ENCODE measurements at places on chromosomes 4 and X. TPM values are rescaled to one million over a fixed set of nuclear protein-coding genes. Genes with fewer than 3 reads are reported as not detected.

DNA sequence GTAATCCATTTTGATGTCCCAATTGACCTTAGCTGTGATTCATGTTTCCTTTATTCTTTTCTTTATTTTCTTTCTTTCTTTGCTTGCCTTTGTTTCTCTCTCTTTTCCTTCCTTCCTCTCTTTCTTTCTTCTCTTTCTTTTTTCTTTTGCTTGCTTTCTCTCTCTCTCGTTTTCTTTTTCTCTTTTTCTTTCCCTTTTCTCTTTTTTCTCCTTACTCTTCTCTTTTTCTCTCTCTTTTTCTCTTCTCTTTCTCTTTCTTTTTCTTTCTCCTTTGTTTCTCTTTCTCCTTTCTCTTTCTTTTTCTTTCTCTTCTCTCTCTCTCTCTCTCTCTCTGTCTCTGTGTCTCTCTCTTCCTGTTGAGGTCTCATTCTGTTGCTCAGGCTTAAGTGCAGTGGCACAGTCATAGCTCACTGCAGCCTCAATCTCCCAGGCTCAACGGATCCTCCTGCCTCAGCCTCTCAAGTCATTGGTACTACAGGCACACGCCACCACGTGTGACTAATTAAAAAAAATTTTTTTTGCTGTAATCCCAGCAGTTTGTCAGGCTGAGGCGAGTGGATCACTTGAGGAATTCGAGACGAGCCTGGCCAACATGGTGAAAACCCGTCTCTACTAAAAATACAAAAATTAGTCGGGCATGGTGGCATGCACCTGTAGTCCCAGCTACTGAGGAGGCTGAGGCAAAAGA, 8.0 kb upstream of the DHRSX start:
- no peaks in the 10 kb centered on the region for H3K36me3 ChIP-seq
- DNase-seq = no peak
- H3K4me1 ChIP-seq = peaks cover 4% of the 10 kb centered on the region
- no peak overlapping the region for H3K4me3 ChIP-seq
- H3K27ac ChIP-seq = no peak overlapping the region
- H3K27me3 ChIP-seq = no peaks in the 10 kb centered on the region

DNA sequence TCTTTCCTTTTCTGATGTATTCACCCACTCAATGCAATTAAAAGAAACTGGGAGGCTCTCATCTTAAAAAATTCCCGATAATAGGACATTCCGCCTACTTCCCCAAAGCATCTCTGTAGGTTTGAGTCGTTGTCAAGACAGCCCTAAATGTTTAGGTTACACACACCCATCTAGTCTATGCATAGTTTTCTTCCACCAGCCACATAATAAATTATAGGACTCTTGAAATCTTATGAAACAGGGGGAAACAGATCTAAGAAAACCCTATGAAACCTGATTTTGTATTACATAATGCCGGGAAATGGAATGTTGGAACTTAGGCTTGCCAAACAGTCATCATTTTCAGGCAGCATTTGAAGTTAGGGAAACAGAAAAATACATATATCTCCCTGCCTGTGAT, 150.0 kb downstream of the PRKX start:
- H3K27ac ChIP-seq = no peak overlapping the region
- H3K36me3 ChIP-seq = no peaks in the 10 kb centered on the region
- no peak overlapping the region for H3K4me3 ChIP-seq
- H3K4me1 ChIP-seq = no peaks in the 10 kb centered on the region

DNA sequence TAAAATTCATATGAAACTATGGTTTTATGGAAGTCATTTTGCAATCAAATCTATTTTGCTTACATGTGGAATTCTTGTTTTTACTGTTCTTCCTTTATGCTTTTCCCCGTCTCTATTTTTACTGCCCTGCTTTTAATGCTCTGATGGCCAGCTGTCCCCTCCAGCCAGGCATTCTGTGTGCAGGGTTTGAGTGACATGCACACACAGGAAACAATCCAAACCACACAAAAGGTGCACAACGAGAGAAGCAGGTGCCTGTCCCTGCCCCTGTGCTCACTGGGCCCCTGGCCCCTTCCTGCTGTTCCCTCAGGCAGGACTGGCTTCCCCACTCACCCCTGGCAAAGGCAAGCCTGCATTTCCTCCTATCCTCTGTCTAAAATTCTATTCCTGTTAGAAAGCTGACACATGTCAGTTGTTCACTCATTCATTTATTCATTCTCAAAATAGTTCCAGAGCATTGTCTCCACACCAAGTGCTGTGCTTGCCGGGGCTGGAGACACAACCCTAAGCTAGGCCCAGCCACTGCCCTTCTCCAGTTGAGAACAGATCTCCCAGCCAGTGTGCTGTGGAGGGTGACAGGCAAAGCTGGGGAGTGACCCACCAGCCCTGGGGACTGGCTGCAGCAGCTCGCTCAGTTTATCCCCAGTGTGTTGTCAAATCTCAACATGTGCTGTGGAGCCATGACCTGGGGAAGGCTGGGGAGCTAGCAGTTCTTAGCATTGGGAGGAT, 346.3 kb downstream of the FBXW7 start:
- H3K36me3 ChIP-seq = no peaks in the 10 kb centered on the region
- H3K4me3 ChIP-seq = no peak overlapping the region
- no peaks in the 10 kb centered on the region for H3K27me3 ChIP-seq

- H3K4me3 ChIP-seq = no peak overlapping the region
- no peaks in the 10 kb centered on the region for H3K36me3 ChIP-seq
- H3K4me1 ChIP-seq = no peaks in the 10 kb centered on the region
- H3K27ac ChIP-seq = no peak overlapping the region
These were observed 193.0 kb upstream of the IGFBP7 start for GRCh38 chr4:57303012-57303751.

DNA sequence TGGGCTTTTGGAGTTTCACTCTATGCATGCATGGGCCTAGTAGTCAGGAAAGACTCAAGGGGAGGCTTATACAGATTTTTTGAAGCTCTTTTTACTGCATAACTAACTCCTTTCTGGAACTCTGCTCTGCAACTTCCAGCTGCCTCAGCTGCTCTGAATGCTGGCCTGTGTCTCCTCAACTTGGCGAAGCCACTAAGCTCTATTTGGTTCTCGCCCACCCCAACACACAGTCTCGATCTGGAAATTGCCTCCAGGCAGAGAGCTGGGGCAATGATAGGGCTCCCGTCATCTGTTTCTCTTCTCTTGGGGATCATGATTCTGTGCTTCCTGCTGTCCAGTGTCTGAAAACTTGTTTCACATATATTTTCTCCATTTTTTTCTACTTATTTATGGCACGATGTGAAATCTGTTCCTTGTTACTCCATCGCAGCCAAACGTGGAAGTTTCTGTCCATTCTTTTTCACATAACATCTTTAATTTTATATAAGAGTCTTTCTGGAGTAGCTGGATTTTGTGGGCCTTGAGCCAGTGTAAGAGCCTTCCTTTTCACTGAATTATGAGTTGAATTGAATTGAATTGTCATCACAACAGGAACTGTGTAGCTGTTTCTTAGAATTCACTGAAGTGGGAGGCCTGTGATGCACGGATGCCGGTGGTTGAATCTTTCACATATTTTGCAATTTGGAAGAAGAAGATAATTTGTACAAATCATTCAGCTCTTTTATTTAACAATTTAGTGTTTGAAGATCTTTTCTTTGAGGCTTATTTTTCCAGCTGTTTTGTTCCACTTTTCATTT, 9.0 kb downstream of the ZNF275 start:
- peaks cover 66% of the 10 kb centered on the region for H3K36me3 ChIP-seq
- DNase-seq = no peak
- peak overlapping the region; percentile 90 for H3K27ac ChIP-seq
- peak overlapping the region; percentile 40 for H3K4me3 ChIP-seq
- peaks cover 51% of the 10 kb centered on the region for H3K4me1 ChIP-seq

GRCh38 chrX:48511560-48511959, 2.8 kb downstream of the PORCN start:
- H3K36me3 ChIP-seq = peaks cover 16% of the 10 kb centered on the region
- peaks cover 34% of the 10 kb centered on the region for H3K4me1 ChIP-seq
- no peak for DNase-seq
- H3K27ac ChIP-seq = no peak overlapping the region

- no peaks in the 10 kb centered on the region for H3K4me1 ChIP-seq
- no peaks in the 10 kb centered on the region for H3K36me3 ChIP-seq
- H3K27me3 ChIP-seq = no peaks in the 10 kb centered on the region
- H3K27ac ChIP-seq = no peak overlapping the region
- no peak overlapping the region for H3K4me3 ChIP-seq
These were observed 997.3 kb downstream of the ARAP2 start for GRCh38 chr4:35247047-35247446.

DNA sequence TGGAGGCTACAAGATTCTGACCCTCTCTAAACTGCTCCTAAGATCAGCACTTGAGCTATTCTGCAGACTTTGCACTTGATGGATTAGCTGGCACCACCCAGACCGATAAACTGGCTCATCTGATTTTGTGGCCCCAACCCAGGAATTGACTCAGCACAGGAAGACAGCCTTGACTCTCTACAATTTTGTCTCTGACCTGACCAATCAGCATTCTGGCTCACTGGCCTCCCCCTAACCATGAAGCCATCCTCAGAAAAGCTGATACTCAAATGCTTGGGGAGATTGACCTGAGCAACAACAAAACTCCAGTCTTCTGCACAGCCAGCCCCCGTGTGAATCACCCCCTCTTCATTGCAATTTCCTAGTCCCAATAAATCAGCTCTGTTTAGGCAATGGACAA, 195.4 kb upstream of the PPP1R2C start:
- no peak overlapping the region for H3K27ac ChIP-seq
- peaks cover 11% of the 10 kb centered on the region for H3K4me1 ChIP-seq
- peak; percentile 37 for DNase-seq
- no peaks in the 10 kb centered on the region for H3K27me3 ChIP-seq
- no peak overlapping the region for H3K4me3 ChIP-seq

- no peaks in the 10 kb centered on the region for H3K27me3 ChIP-seq
- no peak overlapping the region for H3K27ac ChIP-seq
- H3K4me3 ChIP-seq = no peak overlapping the region
- H3K4me1 ChIP-seq = no peaks in the 10 kb centered on the region
These were observed 142.0 kb upstream of the NUDT6 start for GRCh38 chr4:123064390-123064789.

DNA sequence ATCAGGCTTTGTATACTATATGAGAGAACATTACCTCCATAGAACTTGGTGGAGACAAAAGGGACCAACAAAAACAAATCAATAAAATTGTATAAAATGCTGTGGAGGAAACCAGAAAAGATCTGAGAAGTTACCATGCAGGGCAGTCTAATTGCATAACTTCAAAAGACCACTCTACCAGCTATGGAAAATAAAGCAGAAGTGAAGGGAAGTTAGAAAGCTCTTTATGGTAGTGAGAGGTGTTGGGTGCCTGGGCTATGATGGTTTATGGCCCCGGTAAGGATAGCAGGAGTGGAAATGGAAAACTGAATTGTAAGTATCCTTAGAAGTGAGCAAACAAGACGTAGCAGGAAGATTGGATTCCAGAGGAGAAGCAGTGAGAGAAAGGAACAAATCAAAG, 3.1 kb downstream of the TMEM184C start:
- peaks cover 2% of the 10 kb centered on the region for H3K27me3 ChIP-seq
- H3K4me1 ChIP-seq = peaks cover 38% of the 10 kb centered on the region
- DNase-seq = no peak
- H3K27ac ChIP-seq = no peak overlapping the region
- peak overlapping the region; percentile 16 for H3K4me3 ChIP-seq

GRCh38 chr4:124940387-124940786, 227.9 kb upstream of the ANKRD50 start:
- H3K36me3 ChIP-seq = no peaks in the 10 kb centered on the region
- no peak overlapping the region for H3K4me3 ChIP-seq
- no peaks in the 10 kb centered on the region for H3K27me3 ChIP-seq
- no peak for DNase-seq
- H3K4me1 ChIP-seq = no peaks in the 10 kb centered on the region

- DNase-seq = no peak
- no peaks in the 10 kb centered on the region for H3K4me1 ChIP-seq
- no peak overlapping the region for H3K4me3 ChIP-seq
- no peak overlapping the region for H3K27ac ChIP-seq
- H3K27me3 ChIP-seq = no peaks in the 10 kb centered on the region
These were observed 431.8 kb downstream of the RAPGEF2 start for GRCh38 chr4:159534655-159535054.

DNA sequence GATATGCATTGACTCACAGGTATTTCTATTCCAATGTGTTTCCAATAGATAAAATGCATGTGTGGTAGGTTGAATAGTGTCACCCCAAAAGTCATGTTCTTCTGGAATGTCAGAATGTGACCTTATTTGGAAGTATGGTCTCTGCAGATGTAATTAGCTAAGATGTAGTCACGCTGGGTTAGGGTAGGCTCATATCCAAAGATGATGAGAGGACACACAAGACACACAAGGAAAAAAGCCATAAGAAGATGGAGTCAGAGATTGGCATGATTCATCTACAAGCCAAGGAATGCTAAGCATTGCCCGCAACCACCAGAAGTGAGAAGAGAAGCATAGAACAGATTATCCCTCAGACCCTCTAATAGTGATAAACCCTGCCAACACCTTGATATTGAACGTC, 17.5 kb downstream of the ZNF330 start:
- H3K4me1 ChIP-seq = peaks cover 14% of the 10 kb centered on the region
- H3K4me3 ChIP-seq = no peak overlapping the region
- no peak for DNase-seq

DNA sequence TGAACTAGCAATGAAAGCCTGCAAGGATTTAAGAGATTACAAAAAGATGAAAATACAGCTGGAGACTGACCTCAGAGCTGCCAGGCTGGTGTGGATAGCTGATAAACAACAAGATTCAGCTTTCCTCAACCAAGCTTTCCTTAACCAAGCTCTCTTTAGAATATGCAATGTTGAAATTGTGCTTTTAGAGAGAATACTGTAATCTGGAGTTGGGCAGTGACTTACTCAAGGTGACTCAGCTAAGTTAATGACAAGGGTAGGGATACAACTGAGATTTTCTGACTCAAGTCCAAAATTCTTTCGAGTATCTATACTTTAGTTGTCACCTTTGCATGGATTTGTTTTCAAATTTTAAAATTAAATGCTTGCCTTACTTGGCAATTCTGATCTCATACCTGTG, 98.0 kb downstream of the AMMECR1 start:
- no peak overlapping the region for H3K4me3 ChIP-seq
- no peak for DNase-seq
- no peak overlapping the region for H3K27ac ChIP-seq
- H3K36me3 ChIP-seq = peaks cover 9% of the 10 kb centered on the region
- no peaks in the 10 kb centered on the region for H3K27me3 ChIP-seq
- peaks cover 12% of the 10 kb centered on the region for H3K4me1 ChIP-seq

DNA sequence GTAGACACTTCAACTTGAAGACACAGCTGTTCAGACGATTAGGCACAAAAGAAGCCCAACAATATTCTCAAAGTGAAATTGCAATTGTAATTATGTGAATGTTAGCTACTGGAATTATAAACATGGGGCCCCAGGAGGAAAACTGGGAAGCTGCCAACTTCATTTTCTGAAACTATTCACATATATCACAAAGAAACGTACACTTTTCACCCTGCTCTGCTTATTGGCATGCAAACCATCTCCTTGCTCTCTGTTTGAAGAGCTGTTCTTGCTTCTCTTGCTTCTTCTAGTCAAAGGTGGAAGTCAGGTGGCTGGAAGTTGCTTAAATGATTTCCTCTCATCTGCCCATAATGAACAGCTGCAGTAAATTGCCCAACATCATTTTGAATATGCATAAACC, 320.1 kb downstream of the CFAP299 start:
- no peak overlapping the region for H3K4me3 ChIP-seq
- H3K4me1 ChIP-seq = no peaks in the 10 kb centered on the region
- H3K36me3 ChIP-seq = no peaks in the 10 kb centered on the region
- DNase-seq = no peak

GRCh38 chr4:66516940-66517339, 846.7 kb upstream of the EPHA5 start:
- H3K4me1 ChIP-seq = no peaks in the 10 kb centered on the region
- DNase-seq = no peak
- no peaks in the 10 kb centered on the region for H3K36me3 ChIP-seq
- H3K27me3 ChIP-seq = no peaks in the 10 kb centered on the region
- H3K4me3 ChIP-seq = no peak overlapping the region

The GLRB gene
- not detected for total RNA-seq

The TMSB15C gene
- 4.6 TPM for total RNA-seq

The MTNR1A gene
- total RNA-seq = not detected

The SHROOM2 gene
- total RNA-seq = not detected

The MEPE gene
- total RNA-seq = not detected

The LEF1 gene
- 30.6 TPM for total RNA-seq
